NCI-H2081 (cell line): ENCODE measurements at places on chromosomes 12 and 14.
A peak's percentile ranks its signal among the peaks of the same experiment; 100 is the strongest.

- DNase-seq: no peak
Measured at GRCh38 chr12:45665941-45666340, 63.6 kb upstream of the ARID2 start.

DNA sequence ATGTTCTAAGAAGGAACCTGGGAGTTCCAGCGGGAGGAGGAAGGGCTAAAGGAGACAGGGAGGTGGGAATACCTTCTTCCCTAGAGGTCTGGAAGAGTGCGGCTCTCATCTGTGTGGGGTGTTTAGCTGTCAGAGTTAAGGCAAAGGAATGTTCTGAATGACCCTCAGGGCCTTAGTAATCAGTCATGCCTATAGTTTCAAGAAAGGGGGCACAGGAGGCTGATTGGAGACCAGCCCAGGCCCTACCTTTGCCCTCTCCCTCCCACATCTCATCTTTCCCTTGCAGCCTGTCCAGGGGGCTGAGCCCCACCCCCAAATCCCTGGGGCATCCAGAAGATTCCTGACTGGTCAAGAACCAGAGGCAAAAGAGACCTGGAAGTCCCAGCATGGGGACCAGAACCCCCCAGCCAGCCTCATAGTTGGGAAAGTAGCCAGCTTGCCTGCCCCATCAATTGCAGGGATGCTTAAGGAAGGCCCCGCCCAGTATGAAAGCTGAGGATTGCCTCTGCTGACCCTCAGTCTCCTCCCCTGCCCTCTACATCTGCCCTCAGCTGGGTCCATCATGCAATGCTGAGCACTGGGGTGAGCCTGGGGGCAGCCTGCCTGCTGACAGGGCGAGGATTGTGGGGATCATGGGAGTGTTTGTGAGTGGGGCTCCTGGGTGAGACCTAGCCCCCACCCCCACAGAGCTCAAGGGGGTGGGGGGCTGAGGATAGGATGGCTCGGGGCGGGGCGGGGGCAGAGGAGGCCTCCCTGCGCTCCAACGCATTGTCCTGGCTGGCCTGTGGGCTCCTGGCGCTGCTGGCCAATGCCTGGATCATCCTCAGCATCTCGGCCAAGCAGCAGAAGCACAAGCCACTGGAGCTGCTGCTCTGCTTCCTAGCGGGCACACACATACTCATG, 1.8 kb downstream of the GPR162 start:
- DNase-seq: no peak

DNA sequence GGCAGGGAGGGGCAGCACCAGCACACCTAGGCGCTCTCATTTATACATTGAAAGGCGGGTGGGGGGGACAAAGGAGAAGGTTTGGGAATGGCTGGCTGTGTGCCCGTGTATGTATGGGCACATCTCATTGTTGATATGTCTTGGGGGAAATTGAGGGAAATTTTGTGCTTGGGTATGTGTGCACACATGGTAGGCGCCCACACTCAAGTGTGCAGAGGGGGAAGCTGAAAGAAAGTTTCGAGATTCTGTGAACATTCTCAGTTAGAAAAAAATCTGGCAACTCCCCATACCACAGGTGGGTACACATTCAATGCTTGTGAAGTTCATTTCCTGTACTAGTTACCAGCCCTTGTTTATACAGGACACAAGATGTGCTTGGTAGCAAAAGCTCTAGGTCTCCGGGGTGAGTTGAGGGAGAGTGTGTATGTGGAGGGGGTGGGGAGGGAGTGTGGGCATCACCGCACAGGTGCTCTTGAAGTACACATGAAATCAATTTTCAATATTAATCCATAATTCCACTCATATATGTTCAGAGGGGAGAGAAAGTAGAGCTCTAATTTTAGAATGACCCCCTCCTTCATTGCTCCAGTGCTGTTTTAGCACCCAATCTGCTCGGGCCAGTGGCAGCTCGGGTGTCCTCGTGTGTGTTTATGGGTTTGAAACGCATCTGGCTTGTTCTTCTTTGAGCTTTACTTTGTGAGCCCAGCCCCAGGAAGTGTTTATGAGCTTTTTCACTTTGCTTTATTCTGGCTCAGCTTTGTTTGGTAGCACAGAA, 286.0 kb downstream of the ZFP36L1 start:
- no peak for DNase-seq

DNA sequence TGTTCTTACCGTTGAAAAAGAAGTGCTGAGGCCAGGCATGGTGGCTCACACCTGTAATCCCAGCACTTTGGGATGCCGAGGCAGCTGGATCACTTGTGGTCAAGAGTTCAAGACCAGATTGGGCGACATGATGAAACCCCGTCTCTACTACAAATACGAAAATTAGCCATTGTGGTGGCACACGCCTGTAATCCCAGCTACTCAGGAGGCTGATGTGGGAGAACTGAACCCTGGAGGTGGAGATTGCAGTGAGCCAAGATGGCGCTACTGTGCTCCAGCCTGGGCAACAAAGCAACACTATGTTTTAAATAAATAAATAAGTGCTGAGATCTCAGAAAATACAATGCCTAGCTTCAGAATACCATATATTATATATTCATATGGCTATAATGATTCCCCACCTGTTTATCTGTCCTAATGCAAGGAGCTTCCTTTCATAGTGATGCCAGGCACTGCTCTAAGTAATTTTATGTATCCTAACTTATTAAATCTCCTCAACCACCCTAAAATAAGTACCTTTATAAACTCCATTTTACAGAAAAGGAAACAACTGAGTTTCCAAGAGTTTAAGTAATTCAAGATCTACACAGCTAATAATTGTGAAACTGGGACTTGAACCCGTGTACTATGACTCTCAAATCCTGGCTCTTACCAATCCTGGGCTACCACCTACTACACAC, 7.3 kb downstream of the PHLDA1 start:
- no peak for DNase-seq

GRCh38 chr14:92880351-92880750, 42.6 kb upstream of the CHGA start:
- DNase-seq: no peak

- peak; percentile 37 for DNase-seq
Measured at GRCh38 chr14:72420749-72421474, 473.0 kb downstream of the DPF3 start.

GRCh38 chr14:52103416-52103815, 34.6 kb upstream of the NID2 start:
- DNase-seq: peak; percentile 41

DNA sequence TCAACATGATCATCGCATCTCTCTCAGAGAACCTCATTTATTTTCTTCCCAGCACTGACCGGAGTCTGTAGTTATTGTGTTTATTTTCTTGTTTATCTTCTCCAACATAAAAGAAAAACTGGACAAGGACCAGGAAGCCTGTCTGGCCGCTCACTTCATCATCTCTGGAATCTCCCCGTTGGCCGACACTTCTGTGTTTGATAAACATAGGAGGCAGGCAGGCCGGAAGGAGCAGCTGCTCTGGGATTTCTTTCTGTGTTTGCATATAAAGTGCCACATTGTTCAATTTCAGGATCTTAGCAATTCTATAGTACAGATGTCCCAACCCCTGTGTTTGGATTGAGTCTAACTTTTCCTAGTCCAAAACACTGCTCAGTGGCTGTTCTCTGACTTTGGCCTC, 53.3 kb downstream of the ACACB start:
- no peak for DNase-seq

DNA sequence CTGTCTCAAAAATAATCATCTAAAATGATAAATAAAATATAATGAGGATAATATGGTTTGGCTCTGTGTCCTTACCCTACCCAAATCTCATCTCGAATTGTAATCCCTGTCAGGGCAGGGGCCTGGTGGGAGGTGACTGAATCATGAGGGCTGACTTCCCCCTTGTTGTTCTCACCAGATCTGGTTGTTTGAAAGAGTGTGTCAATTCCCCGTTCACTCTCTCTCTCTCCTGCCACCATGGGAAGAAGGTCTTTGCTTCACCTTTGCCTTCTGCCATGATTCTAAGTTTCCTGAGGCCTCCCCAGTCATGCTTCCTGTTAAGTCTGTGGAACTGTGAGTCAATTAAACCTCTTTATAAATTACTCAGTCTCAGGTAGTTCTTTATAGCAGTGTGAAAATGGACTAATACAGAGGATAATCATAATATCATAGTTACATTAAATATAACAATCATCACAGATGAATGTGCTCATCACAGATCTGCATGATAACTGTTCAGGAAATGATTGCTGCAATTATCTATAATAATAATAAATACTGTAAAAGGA, 12.6 kb downstream of the EFCAB11 start:
- DNase-seq: no peak

- no peak for DNase-seq
Measured at GRCh38 chr12:65533177-65533883, 254.8 kb downstream of the MSRB3 start.

- DNase-seq: no peak
Measured at GRCh38 chr12:54001283-54002187, 1.6 kb downstream of the HOXC9 start.

DNA sequence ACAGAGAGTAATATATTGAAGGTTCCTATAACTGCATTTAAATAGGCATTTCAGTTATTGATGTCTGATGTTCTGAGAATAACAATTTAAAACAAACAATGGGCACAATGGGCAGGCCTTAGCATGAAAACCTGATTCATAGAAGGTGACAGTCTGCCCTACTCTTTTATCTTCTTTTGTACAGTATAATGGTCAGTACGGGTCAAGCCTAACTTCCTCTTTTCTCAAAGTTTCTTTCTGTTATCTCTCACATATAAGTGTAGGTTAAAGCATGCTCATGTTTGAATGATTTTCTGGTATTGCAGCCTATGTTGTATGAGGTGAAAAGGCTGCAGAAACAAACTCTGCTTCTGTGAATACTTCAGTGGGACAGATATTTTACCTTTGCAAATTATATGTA, 14.2 kb downstream of the FKBP3 start:
- DNase-seq: no peak

DNA sequence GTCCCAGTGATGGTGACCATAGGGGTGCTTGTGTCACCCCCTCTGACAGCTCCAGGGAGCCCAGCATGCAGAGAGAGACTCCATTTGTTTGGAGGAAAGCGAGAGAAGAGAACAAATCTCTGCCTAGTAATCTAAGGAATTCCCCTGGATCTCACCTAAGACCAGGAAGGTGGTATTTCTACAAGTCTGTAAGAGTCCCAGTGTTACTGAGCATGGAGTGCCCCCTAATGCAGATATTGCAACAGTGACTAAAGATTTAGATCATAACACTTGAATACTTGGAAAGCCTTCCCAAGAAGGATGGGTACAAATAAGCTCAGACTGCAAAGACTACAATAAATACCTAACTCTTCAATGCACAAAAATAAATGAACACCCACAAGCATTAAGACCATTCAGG, 360.4 kb upstream of the GARIN6 start:
- no peak for DNase-seq

GRCh38 chr14:58755031-58755925, 117.5 kb downstream of the DACT1 start:
- no peak for DNase-seq

GRCh38 chr14:96662116-96662970, 134.8 kb upstream of the VRK1 start:
- peak; percentile 51 for DNase-seq

DNA sequence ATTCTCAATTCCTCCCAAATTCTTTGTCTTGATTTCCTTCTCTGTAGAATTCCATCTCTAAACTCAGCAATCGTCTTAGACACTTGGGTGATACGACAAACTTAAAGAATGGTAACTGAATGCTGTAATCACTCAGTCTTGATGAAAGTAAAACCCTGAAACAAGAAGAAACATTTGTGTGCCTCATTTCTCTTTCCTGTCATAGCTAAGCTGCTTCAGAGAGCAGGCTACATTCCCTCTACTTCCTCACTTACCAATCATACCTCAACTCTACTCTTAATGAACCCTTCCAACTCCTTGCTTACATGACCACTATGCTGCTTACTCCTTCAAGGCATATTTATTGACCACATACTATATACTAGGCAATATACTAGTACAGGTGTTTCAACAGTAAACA, 8.3 kb downstream of the MAP4K5 start:
- DNase-seq: no peak

- no peak for DNase-seq
Measured at GRCh38 chr12:27515671-27516070, 8.3 kb upstream of the PPFIBP1 start.

DNA sequence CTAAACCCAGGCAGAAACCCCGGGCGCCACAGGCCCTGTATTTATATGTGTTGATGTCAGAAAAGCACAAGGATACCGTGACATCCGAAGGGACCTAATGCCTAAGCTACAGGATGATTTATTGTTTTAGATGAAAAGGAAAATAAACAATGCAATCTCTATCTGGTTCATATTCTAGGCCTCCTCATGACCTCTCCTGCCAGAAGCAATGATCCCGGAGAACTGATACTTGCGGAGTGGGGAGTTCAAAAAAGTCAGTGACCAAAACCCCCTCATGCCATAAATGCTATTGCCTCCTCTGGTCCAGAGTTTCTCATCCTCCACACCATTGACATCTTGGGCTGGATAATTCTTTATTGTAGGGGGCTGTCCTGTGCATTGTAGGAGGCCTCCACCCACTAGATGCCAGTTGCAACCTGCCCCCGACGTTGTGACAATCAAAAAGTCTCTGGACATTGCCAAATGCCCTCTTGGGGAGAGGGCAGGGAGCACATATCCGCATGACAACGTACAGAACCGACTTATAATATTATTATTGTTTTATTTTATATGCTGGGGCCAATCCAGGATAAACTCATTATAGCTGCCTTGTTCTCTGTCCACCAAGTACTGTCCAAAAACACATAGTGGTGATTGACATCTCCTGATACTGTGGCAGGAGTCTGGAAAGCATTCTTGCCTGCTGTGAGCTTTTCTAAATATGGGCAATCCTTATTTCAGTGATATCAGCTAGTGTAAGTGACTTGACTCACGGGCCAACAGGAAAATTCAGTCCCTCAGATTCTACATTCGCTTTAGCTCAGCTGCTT, 1.1 kb upstream of the CSRP2 start:
- no peak for DNase-seq

DNA sequence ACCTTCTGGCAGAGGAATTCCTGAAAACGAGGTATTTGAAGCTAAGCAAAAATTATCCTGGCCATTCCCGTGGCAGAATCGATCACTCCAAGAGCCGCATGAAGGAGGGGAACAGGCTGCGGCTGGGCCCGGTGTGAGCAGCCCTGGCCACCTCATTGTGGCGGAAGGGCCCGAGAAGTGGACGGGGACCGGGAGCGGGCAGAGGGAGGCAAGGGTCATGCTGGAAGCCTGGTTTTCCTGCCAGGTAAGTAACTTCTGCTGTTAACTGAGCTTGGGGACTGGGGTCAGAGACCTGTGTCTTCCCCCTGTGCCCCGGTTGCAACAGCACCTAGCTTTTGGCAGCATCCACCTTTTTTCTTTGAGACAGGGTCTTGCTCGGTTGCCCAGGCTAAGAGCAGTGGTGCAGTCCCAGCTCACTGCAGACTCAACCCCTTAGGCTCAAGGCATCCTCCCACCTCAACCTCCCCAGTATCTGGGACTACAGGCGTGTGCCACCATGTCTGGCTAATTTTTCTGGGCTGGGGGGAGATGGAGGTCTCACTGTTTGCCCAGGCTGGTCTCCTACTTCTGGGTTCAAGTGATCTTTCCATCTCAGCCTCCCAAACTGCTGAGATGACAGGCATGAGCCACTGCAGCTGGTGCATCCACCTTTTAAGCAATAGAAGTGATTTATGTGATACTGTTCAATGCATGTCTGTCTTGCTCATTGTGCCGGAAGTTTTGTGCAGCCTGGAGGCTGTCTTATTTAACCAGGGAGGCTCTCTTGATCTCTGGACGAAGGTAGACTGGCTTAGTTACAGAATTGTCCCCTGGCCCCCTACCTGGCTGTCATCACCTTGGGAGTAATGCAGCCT, 174.0 kb upstream of the MYL2 start:
- no peak for DNase-seq
